ENCODE measurements at places on chromosomes 16 and 17. TPM values are rescaled to one million over a fixed set of nuclear protein-coding genes. Genes with fewer than 3 reads are reported as not detected.

PDILT gene
- not detected for total RNA-seq

HIGD1B gene
- not detected for total RNA-seq

KRT33A gene
- not detected for total RNA-seq

VPS25 gene
- 45.0 TPM for total RNA-seq

MAP2K6 gene
- 4.4 TPM for total RNA-seq

GP1BA gene
- not detected for total RNA-seq

PITPNM3 gene
- total RNA-seq, result 1.3 TPM

HSD3B7 gene
- total RNA-seq, result 4.7 TPM

PRRT2 gene
- total RNA-seq, result 1.8 TPM

TBC1D26 gene
- not detected for total RNA-seq

EMP2 gene
- 37.6 TPM for total RNA-seq
